Stimulated activated CD8-positive, alpha-beta memory T cell treated with anti-CD3 and anti-CD28 coated beads, Interleukin-7, amount 100 ng/mL, for 1 hour (primary cell): ENCODE measurements at places on chromosomes 3 and 15.

GRCh38 chr3:184017672-184018423, at the start of gene ABCC5:
Gene ABCC5, minus strand, starts transcription at chr3:184017884. Its CDS starts 3,492 bp downstream, at chr3:184014392.
- DNase-seq, result peak; percentile 69

DNA sequence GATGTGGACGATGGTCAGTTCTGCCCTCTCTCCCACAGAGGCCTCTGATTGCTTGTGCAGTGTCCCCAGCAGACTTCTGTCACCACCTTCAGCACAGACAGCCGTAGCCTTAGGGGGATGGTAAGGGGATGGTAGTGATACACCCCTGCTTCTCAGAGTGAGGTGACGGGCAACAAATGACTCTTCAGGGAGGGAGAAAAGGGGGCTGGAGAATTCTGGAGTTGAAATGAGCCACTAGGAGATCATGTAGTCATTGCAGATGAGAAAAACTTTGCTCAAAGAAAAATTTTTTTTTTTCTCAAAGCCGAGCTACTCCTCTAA, 29.6 kb upstream of the TIMP4 start:
- DNase-seq, result no peak

- DNase-seq, result peak; percentile 95
These were observed at the start of gene PARL for GRCh38 chr3:183884427-183885296. Gene PARL, minus strand, starts transcription at chr3:183884880. Its CDS starts 34 bp downstream, at chr3:183884846.

DNA sequence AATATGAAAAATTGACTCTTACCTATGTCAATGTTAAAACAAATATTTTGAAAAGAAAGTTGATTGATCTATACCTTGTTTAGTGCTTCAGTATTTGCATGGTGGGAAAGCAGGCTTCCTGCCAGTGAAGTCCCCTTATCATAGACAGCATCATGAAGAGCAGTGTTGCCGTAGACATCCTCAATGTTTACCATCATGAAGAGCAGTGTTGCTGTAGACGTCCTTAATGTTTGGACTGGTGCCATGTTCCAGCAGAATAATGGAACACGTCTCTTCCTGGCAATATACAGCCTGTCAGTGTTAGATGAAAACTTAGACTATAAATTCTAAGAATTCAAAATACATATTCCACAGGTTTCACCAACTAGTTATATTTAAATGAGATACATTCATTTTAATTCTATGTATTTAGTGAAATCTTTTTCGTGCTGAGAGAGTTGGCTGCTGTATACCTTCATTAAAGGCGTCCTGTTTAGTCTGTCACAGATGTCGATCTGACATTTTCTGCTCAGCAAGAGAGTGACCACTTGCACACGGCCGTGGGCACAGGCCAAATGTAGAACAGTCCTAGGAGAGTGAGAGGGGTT, 116.8 kb downstream of the LMLN start:
- DNase-seq, result no peak

GRCh38 chr15:45759936-45760335, 125.1 kb downstream of the SQOR start:
- no peak for DNase-seq

- no peak for DNase-seq
These were observed 162.2 kb downstream of the RSRC1 start for GRCh38 chr3:158272081-158272480.

DNA sequence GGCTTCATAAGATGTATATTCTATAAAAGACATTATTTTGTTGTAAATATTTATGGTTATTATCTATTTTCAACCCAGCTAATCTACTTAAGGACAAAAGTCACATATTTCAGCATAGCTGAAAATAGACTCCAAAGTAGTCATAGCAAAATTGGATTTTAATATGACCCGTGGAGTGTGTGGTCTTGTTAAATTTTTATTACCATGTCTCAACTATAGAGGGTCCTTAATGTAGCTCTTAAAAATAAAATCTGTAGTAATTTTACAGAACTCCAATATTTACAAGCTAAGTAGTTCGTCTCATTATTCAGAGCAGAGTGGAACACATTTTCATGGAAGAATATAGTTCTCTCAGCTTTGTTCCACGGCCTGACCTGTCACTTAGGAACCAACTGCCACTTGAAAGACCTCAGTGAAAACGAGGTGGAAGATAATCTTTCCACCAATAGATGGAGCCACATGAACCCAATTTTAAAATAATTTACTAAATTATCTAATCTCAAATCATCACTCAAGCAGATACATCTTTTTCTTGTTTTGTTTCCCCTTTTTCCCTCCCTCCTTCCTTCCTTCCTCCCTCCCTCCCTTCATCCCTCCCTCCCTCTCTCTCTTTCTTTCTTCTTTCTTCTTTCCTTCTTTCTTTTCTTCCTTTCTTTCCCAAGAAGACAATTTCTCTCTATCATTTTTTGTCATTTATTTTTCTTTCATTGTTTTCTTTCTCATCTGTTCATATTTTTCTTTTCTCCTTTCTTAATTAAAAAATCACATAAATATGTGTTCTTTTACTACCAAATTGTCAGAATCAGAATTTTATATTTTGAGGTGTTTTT, 97.2 kb downstream of the CLDN1 start:
- DNase-seq, result no peak

DNA sequence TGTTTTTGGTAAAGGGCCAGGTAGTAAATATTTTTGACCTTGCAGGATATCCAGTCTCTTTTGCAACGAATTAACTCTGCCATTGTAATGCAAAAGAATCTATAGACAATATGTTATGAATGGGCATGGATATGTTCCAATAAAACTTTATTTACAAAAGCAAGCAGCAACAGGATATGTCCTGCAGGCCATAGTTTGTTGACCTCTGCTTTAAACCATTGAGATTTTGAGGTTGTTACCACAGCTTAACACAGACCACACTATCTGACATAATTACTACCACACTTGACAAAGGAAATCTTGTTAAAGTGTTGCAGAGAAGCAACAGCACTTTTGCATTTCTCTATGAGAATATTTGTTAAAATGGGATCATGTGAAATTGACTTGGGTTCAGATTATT, 349.3 kb downstream of the ERC2 start:
- no peak for DNase-seq

DNA sequence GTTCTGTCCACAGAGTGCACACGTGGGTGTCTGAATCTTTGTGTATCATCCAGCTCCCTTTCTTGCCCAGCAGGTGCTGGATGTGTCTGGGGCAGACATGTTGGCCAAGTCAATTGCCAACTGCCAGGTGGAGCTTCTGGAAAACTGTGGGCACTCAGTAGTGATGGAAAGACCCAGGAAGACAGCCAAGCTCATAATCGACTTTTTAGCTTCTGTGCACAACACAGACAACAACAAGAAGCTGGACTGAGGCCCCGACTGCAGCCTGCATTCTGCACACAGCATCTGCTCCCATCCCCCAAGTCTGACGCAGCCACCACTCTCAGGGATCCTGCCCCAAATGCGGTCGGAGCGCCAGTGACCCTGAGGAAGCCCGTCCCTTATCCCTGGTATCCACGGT, 12.5 kb upstream of the RPP14 start:
- no peak for DNase-seq

- no peak for DNase-seq
These were observed 5.6 kb downstream of the VGLL3 start for GRCh38 chr3:86985181-86985826.

GRCh38 chr15:68436680-68437079, 4.7 kb upstream of the ITGA11 start:
- no peak for DNase-seq

DNA sequence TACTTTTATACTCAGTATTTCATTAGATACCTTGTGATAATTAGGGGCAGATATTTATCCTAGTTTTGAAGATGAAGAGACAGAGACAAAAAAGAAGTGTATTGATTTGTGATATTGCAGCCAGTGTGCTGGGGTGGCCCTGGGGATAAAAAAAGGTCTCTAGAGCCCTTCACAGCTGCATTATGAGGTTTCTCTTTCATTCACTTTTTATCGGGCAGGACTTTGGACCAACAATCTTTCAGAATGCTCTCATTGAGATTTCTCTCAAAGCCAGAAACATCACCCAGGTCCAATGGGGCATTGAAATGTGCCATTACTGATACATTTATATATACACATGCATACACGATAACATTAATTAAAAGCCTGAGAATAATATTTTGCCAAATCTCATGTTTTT, 20.5 kb upstream of the SELENOT start:
- DNase-seq, result no peak

- DNase-seq, result no peak
These were observed 48.6 kb downstream of the SNRK start for GRCh38 chr3:43334976-43335375.

- DNase-seq, result no peak
These were observed 82.5 kb downstream of the ATP10A start for GRCh38 chr15:25780479-25781255.

- DNase-seq, result no peak
These were observed 4.4 kb upstream of the CD200R1 start for GRCh38 chr3:112979244-112979832.

DNA sequence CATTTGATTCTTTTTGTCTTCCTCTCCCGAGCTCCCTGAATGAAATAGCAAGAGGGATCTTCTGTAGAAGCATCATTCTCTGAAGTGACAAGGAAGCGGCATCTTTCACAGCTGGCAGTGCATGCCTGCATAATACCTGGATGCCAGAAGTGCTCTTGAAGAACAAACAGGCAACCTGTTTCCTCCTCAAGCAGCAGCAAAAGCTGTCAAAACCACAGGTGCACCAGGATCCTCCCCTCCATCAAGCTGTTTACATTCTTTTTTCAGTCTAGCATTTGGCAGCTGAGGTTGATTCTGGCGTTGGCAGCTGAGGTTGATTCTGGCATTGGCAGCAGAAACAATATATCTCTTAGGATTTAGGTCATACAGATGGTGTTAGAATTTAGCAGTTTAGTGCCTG, 979.0 kb downstream of the TUSC7 start:
- DNase-seq, result no peak

GRCh38 chr3:122930063-122930997, 97.2 kb downstream of the SEMA5B start:
- DNase-seq, result no peak

DNA sequence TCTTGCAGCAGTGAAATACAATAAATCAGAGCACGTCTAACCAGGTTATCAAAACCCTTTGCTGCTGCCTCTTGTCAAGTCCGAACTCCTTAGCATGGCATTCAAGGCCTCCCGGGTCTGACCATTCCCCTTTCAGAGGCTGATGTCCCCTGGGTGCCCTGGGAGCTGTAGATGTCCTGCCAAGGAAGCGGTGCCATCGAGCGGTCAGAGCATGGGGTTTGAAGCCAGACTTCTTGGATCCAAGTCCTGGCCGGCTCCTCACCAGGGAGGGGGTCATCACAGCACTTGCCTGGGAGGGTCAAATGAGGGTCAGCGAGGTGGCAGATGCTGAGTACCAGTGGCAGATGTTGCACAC, 496 bp downstream of the TF start:
- DNase-seq, result no peak

- DNase-seq, result no peak
These were observed 316.0 kb downstream of the RORA start for GRCh38 chr15:60912984-60913697.

GRCh38 chr3:4939276-4939675, 40.0 kb upstream of the BHLHE40 start:
- DNase-seq, result no peak

DNA sequence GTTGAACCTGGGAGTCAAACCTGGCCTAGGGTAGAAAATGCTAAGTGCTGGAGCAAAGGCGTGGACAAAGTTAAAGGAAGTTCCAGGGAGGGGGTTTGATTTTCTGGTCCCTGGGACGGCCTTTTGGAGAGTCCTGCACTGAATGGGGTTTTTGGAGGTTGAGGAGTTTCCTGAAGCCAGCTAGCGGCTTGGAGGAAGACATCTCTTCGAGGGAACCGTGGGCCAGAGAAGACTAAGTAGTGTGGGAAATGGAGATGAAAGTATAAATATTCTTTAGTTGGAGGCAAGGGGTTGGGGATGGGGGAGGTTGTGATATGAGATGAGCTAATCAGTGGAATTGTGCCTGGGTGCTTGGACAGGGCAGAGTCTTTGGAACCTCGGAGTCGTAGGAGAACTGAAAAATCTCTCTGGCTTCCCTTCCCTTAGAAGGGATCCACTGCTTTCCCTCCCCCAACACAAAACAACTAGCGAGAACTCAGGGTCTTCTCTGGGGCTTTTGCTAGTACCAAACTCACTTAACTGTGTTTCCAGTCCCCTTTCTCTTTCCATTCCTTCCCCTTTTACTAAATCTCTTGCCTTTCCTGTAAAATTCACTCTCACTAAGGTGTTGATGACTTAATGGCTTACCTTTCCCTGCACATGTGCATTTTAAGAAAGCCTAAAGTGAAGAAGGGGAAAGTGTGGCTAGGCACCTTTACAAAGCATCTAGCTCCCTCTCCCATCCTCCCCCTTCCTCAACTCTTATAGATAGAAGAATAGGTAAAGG, 1.0 kb downstream of the LPP start:
- no peak for DNase-seq

DNA sequence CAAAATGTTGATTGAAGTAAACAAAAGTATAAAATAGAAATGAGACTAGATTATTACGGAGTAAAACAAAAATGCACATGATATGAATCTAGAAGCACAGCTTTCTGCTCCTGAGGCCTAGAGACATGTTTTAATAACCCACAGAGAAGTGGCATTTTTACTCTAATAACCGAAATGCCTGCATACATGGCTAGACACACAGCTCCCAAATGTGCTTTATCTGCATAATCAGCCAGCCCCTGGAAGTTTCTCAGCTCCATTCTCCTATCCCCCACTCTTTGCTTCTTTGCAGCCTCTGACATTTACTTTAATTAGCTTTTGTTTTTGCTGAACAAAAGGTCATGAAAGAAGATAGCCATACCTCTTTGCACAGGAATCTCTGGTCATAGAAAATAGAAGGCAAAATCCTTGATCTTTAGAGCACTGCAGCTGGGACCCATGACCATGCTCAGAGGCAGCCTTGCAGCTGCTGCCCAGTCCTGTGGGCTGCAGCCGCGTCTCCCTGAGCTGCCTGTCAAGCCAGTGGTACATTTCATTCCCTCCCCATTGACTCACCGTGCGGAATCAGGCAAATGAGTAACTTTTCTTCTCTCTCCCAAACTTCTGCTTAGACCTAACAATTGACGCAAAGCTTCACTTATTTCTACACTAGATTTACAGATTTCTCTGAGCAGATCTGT, at the start of gene VEPH1:
TSS of gene VEPH1 (minus strand) at position 501 of the 680 bp plus-strand sequence. CDS start 8,067 bp downstream, outside the sequence.
- no peak for DNase-seq

- no peak for DNase-seq
These were observed 9.3 kb downstream of the LRCH3 start for GRCh38 chr3:197800379-197800778.

DNA sequence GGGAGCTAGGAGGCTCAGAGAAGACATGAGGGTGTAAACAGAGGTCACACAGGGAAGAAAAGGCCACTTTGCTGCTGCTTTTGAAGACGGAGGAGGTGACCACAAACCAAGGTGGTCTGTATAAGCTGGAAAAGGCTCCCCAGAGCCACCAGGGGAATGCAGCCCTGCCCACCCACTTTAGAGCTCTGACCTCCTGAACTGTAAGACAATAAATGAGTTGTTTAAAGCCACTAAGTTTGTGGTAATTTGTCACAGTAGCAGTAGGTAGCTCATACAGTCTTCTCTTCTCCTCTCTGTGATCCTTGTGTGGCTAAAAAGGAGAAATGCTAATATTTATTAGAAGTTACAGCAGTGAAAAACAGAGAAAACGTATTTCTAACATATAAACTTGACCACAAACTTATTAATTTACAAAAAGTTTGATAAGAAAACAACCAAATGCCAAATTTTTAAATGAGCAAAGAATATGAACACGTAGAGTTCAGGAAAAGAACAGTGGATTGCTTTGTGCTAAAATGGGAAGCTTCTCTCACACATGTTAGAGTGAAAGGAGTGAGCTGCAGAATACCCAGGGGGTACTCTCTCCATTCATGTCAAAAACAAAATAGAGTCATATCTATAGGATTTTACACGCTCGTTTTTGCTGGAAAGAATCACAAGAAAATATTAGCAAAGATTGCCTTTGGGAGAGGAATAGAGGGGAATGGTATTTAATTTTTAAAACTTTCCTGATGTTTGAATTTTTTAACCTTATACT, 71.0 kb downstream of the NOX5 start:
- no peak for DNase-seq
